ENCODE measurements at places on chromosomes 11 and 22. TPM values are rescaled to one million over a fixed set of nuclear protein-coding genes. Genes with fewer than 3 reads are reported as not detected.

- peak; percentile 95 for DNase-seq
Measured at GRCh38 chr11:69443138-69443967, 38.1 kb upstream of the LINC01488 start.

SCN4B gene
- 7.8 TPM for polyA plus RNA-seq

DNA sequence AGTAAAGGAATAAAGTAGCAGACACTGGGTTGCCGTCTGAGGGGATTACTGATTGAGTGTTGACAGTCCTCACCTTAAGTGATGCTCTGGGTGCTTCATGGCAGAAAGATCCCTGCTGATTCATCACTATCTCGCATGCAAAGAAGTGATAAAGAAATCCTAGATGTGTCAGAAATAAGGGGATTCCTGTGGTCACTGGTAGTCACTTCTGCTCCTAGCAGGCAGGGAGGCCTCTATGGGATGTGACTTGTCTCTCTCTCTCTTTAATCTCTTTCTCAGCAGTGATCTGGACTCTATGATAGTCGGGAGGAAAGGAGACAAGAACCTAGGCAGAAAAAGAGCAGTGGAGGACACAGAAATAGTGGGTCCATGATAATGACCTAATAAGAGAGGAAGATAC, 30.9 kb upstream of the OR56A1 start:
- DNase-seq, result no peak

DNA sequence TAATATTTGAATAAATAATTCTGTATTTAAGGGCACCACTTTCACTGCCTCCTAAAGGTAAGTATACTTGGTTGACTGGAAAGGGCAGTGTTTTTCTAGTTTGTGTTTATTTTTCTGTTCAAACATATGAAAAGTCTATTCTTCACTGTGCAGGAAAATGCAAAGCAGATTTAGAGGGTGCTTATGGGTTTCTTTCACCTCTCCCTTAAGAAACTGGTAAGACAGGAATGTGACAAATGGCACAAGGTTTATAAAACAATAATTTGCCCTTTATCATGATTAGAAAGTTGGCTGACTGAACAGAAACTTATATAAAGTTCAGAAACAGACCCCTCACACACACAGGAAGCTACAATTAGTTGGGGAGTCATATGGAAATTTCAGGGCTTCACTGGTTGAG, 60.6 kb downstream of the PLEKHA7 start:
- DNase-seq, result no peak

- DNase-seq, result no peak
Measured at GRCh38 chr22:32775957-32776356, 25.5 kb upstream of the TIMP3 start.

PPP2R5B gene
- polyA plus RNA-seq, result 13.5 TPM

DNA sequence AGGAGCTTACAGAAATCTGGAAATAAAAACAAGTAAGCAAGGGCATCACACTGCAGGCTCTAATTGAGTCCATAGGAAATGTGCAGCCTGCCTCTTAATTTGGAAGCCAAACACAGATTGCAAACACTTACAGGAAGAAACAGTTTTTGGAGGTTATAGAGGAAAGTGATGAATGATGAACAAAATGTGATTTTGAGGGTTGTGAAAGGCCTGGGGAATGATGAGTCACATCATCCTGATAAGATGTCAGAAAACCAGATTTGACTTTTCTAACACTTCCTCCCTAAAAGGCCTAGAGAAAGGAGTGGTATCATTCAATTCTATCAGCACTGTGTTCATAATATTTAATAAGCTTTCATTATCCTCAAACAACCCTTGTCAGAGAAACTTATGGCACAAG, 96.6 kb upstream of the POU2AF2 start:
- no peak for DNase-seq

GRCh38 chr22:19639610-19640135, 74.6 kb upstream of the SEPTIN5 start:
- no peak for DNase-seq

DNA sequence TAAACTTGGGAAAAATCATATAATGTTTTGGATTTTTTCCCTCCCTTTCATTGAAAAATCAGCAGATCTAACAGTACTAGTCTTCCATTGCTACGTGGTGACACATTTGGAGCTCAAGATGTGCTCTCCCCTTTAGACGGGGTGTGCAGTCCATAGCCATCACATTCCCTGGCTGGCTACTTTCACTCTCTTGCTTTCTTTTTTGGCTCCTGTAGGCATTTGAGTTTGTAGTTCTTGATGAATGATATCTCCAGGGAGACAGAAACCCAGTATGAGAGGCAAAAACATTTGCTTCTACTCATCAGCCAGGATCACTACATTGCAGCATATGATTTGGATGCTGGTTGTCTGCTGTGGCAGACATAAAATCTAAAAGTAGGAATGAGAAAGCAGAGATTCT, 12.1 kb downstream of the CCDC81 start:
- DNase-seq, result no peak

DNA sequence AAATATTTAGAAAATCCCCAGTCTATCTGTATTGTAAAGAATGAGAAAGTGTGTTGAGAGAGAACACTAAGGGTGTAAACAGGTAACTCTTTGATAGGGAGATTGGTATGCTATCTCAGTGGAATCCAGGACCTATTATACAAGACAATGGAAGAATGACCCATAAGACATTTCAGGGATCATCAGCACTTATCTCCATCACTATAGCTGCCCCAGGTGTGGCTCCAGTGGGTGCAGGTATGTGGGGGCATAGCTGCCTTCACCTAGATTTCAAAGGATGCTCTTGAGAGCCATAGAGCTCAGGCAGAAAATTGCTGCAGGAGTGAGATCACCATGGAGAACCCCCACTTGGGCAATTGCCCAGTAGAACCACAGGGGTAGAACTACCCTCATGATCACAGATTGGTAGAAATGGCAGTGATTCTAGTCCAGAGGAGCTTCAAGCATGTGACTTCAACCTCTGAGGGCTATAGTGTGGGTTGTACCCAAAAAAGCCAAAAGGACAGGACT, 252.3 kb upstream of the TBCEL start:
- no peak for DNase-seq

GRCh38 chr11:68682531-68682961, 1.8 kb upstream of the GAL start:
- no peak for DNase-seq

DNA sequence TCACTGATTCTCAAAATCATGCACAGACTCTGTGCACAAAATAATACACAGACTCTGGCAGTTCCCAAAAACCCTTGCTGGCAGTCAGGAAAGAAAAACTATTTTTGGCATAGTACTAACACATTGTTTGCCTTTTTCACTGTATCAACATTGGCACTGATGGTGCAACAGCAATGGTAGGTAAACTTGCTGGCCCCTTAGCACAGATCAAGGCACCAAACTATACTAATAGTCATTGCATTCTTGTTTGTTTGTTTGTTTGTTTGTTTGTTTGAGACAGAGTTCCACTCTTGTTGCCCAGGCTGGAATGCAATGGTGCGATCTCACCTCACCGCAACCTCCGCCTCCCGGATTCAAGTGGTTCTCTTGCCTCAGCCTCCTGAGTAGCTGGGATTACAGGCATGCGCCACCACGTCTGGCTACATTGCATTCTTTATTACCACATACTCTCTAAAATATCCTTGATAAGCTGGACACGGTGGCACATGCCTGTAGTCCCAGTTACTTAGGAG, 81.0 kb upstream of the SLC6A5 start:
- no peak for DNase-seq

TMEM191B gene
- polyA plus RNA-seq, result 0.56 TPM

DNA sequence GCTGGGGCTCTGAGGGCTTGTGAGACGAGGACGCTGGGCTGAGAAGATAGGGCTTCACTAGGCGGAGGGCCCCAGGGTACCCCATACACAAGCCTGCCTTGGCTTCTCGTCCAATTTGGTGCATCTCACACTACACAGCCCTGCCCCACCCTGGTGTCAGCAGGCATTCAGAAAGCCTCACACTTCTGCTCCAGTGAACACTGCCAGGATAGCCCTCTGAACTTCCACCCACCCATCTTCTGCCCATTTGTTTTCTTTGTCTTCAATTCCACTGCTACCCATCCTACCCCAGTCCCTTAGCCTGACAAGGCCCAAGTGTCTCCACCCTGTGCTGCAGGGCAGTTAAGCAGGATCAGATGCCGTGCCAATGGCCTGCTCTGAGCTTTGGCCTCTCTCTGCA, 1.9 kb upstream of the BUD13 start:
- no peak for DNase-seq

FJX1 gene
- 4.5 TPM for polyA plus RNA-seq

- no peak for DNase-seq
Measured at GRCh38 chr22:28180804-28181731, 262.0 kb upstream of the PITPNB start.

OR52H1 gene
- polyA plus RNA-seq, result not detected

DNA sequence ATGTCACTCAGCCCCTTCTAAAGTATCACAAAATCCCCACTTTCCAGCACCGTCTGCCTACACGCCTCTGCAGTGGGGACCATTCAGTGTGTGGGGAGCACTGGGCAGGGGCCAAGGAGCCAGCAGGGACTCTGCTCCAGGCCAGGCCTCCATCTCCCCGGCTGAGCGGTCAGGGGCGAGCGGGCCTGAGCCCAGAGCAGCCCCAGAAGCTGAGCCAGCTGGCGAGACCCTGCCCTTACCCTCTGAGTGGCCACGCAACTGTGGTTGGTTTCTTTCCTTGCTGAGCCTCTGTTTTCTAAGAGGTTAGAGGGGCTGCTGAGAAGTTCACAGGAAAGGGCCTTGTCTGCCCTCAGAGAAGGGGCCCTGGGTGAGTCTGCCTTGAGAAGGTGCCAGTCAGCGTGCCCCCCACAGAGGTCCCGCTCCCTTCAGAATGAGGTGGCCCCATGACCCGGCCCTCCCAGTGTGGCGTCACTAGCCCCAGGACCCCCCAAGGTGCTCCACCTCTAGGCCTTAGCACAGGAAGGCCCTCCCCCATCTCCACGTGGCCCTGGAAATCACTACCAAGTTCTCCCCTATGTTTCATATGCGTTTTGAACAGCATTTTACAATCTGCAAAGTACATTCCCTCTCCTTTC, 46.9 kb downstream of the WNT11 start:
- DNase-seq, result no peak

OR4D5 gene
- polyA plus RNA-seq, result not detected

GRCh38 chr11:126633330-126633729, 277.8 kb downstream of the ST3GAL4 start:
- DNase-seq, result no peak

CXCR5 gene
- not detected for polyA plus RNA-seq

- no peak for DNase-seq
Measured at GRCh38 chr11:117302228-117302627, 11.1 kb downstream of the BACE1-AS start.

- no peak for DNase-seq
Measured at GRCh38 chr11:61034111-61034510, 62.6 kb downstream of the CD6 start.

All from right lung (tissue), 10 donors.